T-cell (primary cell): ENCODE measurements at places on chromosomes 6 and 20.

DNA sequence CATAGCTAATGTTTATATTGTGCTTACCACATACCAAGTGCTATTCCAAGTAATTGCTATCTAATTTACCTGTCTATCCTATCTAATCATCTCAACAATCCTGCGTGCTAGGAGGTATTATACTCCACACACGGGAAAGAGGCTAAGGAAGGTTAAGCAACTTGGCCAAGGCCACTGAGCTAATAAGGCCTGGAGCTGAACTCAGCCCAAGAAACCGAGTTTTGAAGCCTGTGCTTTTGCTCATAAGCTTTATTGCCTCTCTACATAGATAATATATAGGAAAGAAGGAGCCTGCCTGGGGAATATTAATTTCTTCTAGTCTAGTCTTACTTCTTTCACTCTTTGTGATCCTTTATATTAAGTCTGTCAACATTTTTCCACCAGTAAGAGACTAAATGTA, 67.8 kb upstream of the ADGRF4 start:
- DNase-seq: no peak
- no peak overlapping the region for H3K27ac ChIP-seq
- no peaks in the 10 kb centered on the region for H3K27me3 ChIP-seq
- no peak overlapping the region for H3K4me3 ChIP-seq

GRCh38 chr6:37236921-37237320, 20.7 kb upstream of the TBC1D22B start:
- no peak overlapping the region for H3K27ac ChIP-seq
- H3K4me1 ChIP-seq: no peaks in the 10 kb centered on the region
- H3K27me3 ChIP-seq: no peaks in the 10 kb centered on the region
- H3K4me3 ChIP-seq: no peak overlapping the region
- DNase-seq: no peak
- no peaks in the 10 kb centered on the region for H3K36me3 ChIP-seq

GRCh38 chr20:1203630-1204029, 376 bp downstream of the C20orf202 start:
- DNase-seq: no peak
- no peak overlapping the region for H3K4me3 ChIP-seq
- peaks cover 5% of the 10 kb centered on the region for H3K4me1 ChIP-seq
- H3K27me3 ChIP-seq: no peaks in the 10 kb centered on the region
- H3K36me3 ChIP-seq: no peaks in the 10 kb centered on the region
- H3K27ac ChIP-seq: no peak overlapping the region

GRCh38 chr6:9087470-9087869, 652.1 kb upstream of the SLC35B3 start:
- no peak overlapping the region for H3K4me3 ChIP-seq
- no peaks in the 10 kb centered on the region for H3K27me3 ChIP-seq
- no peaks in the 10 kb centered on the region for H3K36me3 ChIP-seq
- H3K27ac ChIP-seq: no peak overlapping the region
- DNase-seq: no peak
